Tibial nerve (tissue), 4 donors: ENCODE measurements at places on chromosomes 2 and 18. TPM values are rescaled to one million over a fixed set of nuclear protein-coding genes. Genes with fewer than 3 reads are reported as not detected.

DNA sequence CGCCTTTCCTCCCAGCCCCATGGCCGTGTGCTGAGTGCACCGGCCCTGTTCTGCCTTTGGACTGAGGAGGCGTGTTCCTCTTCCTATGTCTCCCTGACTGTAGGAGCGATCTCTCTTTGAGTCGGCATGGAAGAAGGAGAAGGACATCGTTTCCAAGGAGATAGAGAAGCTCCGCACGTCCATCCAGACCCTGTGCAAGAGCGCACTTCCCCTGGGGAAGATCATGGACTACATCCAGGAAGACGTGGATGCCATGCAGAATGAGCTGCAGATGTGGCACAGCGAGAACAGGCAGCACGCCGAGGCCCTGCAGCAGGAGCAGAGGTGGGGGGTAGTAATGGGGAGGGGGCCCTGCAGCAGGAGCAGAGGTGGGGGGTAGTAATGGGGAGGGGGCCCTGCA is 29.4 kb upstream of the ASB1 start:
- no peak for DNase-seq

DNA sequence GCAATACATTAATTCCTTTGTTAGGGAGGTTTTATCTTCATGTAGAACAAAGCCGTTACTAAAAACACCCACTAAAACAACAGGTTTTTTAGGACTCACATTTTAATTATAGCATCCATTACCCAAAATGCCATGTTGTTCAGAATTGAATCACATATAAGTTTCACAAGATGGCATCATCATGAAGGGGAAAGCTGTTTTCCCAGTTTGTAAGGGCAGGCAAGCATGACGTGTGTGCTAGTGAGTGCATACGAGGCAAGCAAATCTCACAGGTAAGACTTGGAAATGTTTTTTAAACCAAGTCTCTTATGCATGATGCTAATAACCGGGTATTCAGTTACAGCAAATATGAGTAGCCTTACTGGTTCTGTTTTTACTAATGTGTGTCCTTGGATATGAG is 111.8 kb upstream of the NFATC1 start:
- DNase-seq = no peak

DNA sequence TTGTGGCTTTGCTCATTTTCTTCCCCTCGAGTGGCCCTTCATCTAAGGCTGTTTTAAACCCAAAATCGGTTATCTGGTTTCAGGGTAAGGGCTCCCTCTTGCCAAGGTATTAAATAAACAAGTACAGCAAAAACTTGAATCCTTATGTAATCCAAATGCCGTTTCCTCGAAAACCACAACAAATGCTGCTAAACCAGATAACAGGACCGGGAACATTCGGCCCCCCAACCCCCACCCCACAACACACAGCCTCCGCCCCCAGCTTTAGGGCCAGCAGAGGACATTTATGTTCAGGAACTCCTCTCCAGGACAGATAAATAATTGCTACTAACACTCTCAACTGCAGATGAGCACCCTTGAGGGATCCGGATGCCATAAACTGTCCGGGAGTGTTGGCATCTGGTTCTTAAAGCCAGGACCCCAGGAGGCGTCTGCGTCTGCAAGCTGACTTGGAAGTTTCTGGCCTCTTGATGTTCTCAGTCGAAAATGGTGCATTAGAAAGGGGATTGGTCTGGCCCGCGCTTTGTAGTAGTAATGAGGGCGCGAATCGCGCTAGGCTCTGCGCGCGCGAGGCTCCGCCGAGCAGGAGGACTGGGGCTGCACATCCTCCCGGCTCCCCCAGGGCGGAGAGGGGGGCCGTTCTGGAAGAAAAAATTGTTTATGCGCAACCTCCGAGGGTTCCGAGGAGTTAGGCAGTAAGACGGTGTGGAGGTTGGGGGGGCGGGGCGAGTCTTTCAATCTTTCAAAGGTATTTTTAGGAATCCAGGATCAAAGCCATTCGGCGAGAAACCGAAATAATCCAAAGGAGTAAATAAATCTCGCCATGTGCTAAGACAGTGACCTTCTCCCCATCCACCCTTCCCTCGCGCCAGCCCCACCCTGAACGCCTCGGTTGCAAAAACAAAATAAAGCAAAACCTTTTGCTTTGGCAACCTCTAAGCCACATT is 3.9 kb upstream of the ID2 start:
- DNase-seq = peak; percentile 21

- DNase-seq = no peak
Measured at GRCh38 chr2:162833345-162833744, 5.2 kb downstream of the KCNH7 start.

DNA sequence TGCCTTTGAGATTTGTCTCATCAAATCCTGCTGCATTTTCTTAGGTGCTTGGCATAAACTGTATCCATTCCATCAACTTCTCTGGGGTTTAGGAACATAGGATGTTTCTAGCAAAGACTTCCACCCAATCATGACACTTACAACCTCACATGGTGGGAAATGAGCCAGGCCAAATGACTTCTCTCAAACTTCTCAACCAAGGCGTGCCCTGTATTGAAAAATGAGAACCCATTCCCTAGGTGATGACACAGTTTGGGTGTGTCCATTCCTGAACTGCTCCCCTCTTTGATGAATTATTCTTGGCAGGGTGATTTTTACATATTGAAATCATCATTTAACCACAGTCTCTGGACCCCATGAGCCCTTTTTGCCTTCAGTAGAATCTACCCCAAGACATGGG is 161.1 kb downstream of the EN1 start:
- peak; percentile 44 for DNase-seq

Gene RESP18
- not detected for total RNA-seq
